SK-N-SH (cell line): ENCODE measurements at places on chromosomes 6 and 20. TPM values are rescaled to one million over a fixed set of nuclear protein-coding genes. Genes with fewer than 3 reads are reported as not detected.

The DEFB126 gene
- not detected in 2 replicates for polyA plus RNA-seq

The F13A1 gene
- not detected in 2 replicates for polyA plus RNA-seq

The ARG1 gene
- not detected in 2 replicates for polyA plus RNA-seq

The APCDD1L gene
- 0.31 and 0.99 TPM in 2 replicates for polyA plus RNA-seq

The ISM1 gene
- polyA plus RNA-seq: not detected in 2 replicates

The CLPSL2 gene
- polyA plus RNA-seq: not detected in 2 replicates

The QKI gene
- 51.1 and 67.2 TPM in 2 replicates for polyA plus RNA-seq
